ENCODE measurements at places on chromosomes 7 and 10.

- no peak for DNase-seq
These were observed 29.4 kb upstream of the PPP1R9A start for GRCh38 chr7:94877731-94878670.

GRCh38 chr10:119969609-119970008 lies 77.1 kb downstream of the SEC23IP start:
- DNase-seq: no peak

GRCh38 chr10:53140506-53140905 lies 367.9 kb upstream of the MBL2 start:
- DNase-seq: no peak

DNA sequence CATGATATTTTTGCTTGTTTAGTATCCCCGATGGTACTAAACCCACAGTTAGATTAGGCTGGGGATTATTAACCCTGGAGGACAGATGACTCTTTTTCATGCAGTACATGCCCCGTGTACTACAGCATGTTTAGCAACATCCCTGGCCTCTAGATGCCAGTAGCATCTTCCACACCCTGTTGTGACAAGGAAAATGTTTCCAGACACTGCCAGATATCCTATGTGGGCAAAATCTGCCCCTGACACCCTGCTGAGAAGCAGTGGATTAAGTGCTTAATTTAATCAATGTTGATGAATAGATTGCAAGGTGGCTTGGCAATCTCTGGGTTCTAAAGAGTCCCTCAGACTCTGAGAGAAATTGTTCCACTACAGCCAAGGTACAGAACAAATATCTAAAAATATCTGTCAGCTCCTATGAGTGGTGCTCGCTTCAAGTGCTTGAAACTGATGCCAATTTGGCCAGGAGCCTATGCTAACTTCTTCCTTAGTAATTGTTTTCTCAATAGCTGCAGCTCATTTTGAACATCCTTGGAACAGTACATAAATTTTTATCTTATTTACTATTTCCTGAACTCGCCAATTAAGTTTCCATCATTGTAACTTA lies 247.0 kb downstream of the SORCS1 start:
- DNase-seq: no peak

GRCh38 chr10:96264938-96265337 lies 6.4 kb downstream of the BLNK start:
- DNase-seq: no peak
